Stimulated activated CD4-positive, alpha-beta T cell treated with anti-CD3 and anti-CD28 coated beads, Interleukin-1b, Interleukin-23, amount 100 ng/mL, for 48 hours (primary cell): ENCODE measurements at places on chromosomes 12 and 14.

- peak; percentile 94 for DNase-seq
Measured at GRCh38 chr12:124927201-124928094, 13.0 kb upstream of the UBC start.

- no peak for DNase-seq
Measured at GRCh38 chr14:68606176-68606575, 186.7 kb downstream of the ZFP36L1 start.

DNA sequence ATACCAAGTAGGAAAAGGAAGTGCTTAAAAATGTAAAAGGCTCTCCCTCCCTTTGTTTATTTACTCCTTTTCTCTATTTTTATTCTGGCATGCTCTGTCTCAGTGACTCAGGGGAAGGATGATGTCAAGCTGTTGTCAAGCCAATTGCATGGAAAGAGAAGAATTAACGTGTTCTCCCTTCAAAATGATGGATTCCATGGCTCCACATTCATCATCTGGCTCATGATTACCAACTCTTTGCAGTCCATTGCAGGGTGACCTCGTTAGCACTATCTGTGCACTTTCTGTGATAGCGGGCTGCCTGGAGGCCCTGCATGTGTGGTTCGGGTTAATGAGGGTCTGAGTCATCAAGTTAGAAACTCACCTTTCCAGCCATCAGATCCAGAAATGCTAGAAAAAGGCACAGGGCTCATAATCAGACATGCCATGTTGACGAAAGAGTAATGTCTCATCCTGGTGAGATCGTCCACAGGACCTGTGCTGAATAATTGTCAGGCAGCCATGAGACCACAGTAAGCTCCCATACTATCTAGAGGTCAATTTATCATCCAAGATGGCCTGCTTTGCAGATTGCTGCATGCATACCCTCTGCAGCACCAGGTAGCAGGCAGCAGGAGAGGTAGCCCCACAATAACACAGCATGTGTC is 79.2 kb upstream of the BTG1 start:
- DNase-seq: no peak

- DNase-seq: no peak
Measured at GRCh38 chr12:88338486-88338885, 196.4 kb downstream of the TMTC3 start.

- DNase-seq: no peak
Measured at GRCh38 chr12:68905733-68906132, 27.2 kb downstream of the CPM start.

- no peak for DNase-seq
Measured at GRCh38 chr14:71551291-71551950, 380.8 kb upstream of the RGS6 start.

DNA sequence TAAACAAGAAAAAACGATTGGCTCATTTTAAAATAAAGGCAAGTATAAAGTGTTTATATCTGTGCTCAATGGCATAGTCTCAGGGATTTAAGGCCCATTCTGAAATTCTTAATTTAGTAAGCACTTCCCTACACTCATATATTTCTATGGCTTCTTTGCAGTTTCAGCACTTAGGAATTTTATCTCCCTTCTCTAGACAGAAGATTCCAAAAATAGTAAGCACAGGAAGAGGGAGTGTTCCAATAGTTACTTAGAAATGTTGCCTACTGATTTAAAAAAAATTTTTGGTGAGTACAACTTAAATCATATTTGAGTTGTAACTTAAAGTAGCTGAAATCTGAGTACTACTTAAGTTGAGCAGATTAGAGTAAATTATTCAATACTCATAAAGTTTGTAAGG is 19.8 kb downstream of the INSM2 start:
- no peak for DNase-seq

- no peak for DNase-seq
Measured at GRCh38 chr14:62777510-62777909, 267.7 kb downstream of the KCNH5 start.
